ENCODE measurements at places on chromosomes 3 and 15.

DNA sequence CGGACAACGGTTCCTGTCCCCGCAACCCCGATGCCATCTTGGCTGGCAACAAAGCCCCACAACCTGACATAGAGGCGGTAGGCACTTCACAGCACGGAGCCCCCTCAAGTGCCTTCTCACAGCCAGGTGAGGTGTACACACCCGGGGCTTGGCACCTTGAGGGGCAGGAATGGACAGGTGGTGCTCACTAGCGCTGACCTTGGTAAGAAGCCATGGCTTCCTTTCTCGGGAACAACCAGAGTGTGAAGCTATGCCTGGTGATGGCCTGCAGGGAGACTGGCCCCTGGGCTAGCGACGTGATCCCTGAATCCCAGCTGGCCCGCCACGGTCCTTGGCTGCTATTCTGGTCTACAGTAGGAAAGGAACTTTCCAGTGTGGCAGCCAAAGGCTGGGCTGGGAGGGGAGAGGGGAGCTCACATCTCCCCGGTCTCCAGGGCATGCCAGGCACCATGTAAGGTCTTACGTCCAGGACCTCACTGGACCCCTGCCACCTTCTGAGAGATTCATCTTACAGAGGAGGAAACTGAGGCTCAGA, 70.6 kb upstream of the RPL32 start:
- no peak for DNase-seq

DNA sequence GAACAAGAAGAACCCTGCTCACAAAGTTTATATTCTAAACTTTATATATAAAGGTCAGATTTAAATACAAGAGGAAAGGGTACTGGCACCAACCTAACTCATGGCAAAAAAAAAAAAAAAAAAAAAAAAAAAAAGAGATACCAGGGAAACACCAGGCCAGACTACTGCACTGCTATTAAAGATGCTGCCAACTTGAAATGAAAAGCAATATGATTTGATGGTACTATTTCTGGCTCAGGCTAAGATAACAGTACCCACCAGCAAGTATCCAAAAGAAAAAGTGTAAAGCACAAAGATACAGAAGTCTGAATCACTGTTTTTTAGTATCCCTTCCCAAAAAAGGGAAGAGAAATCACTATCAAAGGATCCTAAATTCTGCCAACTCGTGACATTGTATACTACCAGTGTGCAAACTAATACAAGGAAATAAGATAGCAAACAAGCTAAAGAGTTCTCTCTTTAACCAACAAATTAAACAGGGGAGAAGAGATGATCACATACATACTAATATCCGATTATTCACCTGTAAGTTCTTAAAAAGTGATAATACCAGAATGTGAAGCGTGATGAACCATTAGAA, 28.4 kb downstream of the PEAK1 start:
- DNase-seq, result no peak

GRCh38 chr3:172110127-172110779, 70.9 kb downstream of the FNDC3B start:
- no peak for DNase-seq

DNA sequence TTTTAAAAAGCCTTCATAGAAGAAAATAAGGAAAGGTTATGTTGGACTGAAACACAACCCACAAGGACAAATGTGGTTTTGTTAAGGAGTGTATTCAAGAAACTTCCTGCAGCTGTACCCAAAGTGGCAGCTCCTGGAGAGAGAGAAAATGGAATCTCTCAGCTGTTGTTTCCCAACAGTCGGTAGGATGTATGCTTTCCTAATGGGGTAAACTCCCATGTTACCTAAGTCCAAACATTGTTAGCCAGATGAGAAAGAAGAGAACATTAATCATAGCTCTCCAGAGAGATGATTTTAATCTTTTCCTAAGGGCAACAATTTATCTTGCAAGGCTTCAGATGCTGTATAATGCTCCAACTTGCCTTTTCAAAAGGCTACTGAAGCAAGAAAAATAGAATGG, 22.6 kb upstream of the TEX9 start:
- DNase-seq, result no peak

DNA sequence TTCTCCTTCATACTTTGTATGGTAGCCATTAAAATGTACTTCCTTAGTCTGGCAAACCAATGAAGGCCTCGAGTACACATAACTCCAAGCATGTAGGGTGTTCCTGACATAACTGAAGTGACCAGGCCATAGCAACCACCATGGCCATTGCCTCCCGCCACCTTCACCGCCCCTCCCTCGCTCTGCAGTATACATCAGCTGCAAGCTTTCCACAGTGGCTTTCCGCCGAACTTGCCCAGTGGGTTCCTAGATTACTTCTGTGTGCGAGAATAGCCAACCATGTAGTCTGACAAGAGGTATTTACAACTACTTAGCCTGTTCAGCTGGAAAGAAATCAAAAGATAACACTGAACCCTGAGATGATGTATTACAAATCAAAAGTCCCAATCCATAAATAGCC, 3.4 kb upstream of the CTNNB1 start:
- no peak for DNase-seq

- no peak for DNase-seq
These were observed 31.7 kb downstream of the EDC3 start for GRCh38 chr15:74664028-74664616.

DNA sequence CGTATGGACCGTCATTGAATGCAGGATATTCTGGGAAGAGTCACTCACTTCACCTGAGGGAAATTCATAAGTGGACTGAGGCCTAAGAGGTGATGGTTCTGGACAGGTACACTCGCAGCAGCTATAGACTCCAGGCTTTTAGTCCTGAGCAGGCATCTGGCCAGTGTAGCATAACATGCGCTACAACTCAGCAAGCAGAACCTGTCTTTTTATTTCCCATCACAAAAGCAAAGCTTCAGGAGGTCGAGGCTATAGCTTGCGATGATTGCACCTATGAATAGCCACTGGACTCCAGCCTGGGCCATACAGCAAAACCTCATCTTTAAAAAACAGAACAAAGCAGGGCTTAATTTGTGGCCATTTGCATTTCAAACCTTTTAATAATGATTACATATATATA, 185.8 kb downstream of the KCNH8 start:
- DNase-seq, result no peak

- DNase-seq, result peak; percentile 88
These were observed 238.8 kb downstream of the EDEM1 start for GRCh38 chr3:5426094-5426883.

GRCh38 chr3:131349946-131350347, 31.6 kb upstream of the NUDT16 start:
- no peak for DNase-seq

DNA sequence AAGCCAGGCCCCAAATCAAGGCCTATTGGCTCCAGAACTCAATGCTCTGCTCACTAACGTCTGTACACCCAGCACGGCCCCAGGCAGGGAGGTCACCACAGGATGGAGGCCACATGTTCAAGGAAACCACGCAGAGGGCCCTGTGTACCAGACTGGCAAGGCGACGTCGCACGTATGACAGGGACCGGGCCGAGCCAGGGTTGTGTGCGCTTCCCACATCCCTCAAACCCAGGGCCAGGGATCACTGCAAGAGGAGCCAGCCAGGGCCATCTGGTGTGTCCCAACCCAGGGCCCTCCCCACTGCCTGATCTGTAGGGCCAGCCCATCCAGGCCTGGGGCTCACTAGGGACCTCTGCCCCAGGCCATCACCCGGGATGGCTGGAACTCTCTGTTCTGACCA, 62.0 kb downstream of the ZNF445 start:
- DNase-seq, result no peak

DNA sequence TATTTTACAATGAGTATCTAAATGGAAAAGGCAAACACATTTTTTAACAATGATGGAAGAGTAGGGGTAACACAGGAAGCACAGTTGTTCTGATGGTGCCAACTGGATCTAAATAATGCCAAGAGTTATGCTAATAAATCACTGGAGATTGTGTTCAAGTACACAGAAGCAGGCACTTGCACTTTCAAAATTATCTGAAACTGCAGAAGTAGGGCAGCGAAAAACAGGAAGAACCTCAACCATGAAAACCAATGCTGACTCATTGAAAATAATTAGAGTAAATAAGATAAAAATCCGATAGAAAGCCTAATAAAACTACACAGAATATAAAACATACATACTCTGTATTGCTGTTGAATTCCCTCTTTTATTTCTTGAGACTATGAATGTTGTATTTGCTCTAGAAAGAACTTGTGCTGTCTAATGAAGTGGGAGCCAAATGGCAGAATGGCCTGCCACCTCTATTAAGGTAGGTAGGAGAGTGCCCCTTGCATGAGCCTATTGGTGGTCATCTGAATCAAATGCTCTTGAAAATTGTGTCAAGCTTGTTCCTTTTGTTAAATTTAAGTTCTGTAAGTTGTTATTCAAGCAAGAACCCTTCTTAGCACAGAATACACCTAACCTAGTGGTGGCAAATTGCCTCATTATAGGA, 93.7 kb downstream of the ABI3BP start:
- DNase-seq, result no peak
